ENCODE measurements at places on chromosomes 7 and 10.
A peak's percentile ranks its signal among the peaks of the same experiment; 100 is the strongest.

- DNase-seq, result no peak
These were observed 428.8 kb downstream of the KCNMA1 start for GRCh38 chr10:77208684-77209256.

DNA sequence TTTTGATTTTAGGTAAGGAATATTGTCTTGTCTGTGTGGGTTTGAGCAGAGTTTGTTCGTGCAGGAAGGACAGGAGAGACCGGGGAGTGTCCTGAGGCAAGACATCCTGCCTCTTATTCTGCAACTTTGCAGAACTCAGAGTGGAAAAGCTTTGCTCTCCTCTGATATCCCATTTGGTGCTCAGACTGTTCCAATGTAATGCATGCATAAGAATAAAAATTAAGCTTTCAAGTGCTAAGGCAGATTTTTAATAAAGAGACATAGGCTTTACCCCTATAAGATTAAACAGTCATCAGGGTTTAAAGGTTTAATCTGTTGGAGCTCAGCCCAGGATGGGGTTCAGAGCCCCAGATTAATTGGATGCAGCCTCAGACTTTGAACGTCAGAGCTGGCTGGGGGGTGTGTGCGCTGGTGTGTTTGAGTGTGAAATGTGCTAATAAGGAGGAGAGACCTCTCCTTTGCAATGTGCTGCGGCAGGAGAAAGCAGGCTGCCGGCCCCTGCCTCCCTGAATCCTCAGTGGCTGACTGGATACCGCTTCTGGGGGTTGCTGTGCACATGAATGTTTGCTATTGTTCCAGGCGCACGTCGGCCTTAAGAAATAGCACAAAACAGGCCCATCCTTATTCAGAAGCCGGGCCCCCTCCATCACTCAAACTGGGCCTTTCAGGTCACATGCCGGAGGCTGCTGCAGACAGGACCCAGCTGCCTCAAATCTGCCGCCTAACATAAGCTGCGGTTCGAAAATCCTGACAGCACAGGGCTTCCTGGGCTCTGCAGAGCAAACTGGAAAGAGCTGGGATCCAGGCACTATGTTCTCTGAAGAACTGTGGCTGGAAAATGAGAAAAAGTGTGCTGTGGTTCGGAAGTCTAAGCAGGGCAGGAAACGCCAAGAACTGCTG is 84.1 kb upstream of the PRR15 start:
- peak; percentile 78 for DNase-seq

DNA sequence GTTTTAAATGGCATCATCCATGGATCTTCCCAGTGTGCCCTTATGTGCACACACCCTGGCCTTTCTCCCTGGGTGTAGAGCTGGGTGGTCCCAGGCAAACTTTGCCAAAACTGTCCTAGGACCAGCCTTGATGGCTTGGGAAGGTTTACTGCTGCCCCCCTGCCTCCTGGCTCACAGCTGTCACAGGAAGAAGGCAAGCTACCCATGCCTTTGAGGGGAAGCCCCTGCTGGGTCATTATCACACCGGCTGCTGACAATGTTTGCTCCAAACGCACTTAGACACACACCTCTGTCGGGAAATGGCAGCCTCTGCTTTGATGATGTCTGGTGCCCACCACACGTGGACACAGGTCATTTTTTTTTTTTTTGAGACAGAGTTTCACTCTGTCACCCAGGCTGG is 25.2 kb upstream of the FIGNL1 start:
- DNase-seq, result no peak

DNA sequence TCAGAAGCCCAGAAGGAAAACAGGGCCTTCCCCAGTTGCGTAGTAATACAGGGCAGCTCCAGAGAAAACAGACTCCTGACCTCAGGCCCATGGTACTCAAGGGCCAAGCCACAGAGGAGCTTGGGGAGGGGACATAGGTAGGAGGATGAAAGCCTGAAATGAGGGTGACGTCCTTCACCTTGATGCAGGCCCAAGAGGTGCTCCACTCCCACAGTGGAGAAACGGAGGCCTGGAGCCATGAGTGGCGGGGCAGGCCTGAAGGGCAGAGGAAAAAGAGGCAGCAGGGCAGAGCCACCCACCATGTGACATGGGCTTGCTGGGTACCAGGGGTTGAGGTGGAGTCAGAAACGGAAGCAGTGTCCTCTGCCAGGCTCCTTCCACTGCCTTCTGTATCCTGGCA is 83.0 kb downstream of the C10orf105 start:
- DNase-seq, result no peak

DNA sequence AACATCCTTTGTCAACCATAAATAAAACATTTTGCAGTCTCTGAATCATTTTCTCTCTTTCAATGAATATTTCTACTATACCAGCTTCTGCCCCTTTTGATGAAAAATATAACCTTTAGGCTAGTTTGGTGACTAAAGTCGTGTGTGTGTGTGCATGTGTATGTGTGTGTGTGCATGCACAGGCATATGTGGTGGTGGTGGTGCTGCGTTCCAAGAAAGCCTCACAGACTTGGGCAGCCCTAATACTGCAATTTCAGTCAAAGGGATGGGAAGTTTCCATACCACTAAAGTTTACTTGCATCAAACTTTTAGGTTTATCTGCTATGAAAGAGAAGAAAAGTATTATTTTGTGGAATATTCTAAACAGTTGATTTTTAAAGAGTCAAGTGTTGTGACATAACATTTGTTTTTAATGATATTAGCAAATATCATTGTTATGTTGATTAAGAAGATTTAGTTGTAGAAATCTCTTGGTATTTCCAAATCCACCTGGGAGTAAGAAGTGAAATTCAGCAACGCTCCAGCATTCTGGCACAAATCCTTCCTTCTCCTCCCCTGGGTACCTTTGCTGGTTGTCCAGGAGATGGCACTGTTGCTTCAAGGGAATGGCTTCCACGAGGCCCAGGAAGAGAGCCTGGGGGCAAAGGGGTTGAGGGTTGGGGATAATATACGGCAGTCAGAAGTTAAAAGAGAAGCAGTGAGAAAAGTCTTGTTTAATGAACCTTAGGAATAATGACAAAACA is 41.5 kb downstream of the ASB4 start:
- peak; percentile 84 for DNase-seq

DNA sequence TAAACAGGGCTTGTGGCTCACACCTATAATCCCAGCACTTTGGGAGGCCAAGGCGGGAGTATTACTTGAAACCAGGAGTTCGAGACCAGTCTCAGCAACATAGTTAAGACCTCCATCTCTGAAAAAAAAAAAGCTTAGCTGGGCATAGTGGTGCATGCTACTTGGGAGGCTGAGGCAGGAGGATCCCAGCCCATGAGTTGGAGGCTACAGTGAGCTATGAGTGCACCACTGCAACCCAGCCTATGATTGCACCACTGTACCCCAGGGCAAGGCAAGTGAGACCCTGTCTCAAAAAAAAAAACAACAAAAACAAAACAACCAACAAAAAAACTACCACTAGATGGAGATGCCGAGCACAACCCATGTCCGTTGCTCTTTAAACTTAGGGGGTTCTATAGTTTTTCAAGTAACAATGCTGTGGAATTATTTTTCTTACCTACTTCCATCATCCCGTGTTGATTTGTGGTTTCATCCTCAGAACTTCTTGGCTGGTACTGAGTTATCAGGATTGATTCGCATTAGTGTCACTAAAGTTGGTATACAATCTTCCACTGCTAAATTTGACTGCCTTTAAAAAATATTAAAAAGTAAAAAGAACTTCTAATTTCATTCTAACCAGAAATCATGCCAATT is 12.2 kb upstream of the REPIN1 start:
- peak; percentile 66 for DNase-seq

GRCh38 chr10:121069061-121069850 is 218.1 kb downstream of the WDR11 start:
- no peak for DNase-seq

- DNase-seq, result no peak
These were observed 11.8 kb upstream of the GPNMB start for GRCh38 chr7:23234569-23235296.

- no peak for DNase-seq
These were observed 67.4 kb downstream of the HTR7 start for GRCh38 chr10:90790422-90790821.

DNA sequence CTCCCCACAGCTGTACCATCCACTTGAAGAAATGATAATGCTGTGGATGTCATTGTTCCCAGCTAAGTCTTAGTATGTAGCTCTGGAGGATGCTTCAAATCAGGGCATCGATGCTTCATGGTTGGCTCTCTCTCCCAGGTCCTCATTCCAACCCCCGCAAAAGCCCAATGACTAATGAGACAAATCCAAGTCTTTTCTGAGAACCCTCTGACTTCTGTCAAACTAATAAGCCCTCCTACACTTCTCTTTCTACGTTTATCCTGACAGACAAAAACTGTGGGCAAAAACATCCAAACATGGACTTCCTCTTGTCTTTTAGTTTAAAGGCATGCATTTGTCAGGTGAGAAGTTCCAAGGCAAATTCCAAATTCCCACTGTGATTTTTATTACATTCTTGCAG is 260.4 kb upstream of the TAC1 start:
- no peak for DNase-seq

- peak; percentile 9 for DNase-seq
These were observed 32.4 kb upstream of the ZNF273 start for GRCh38 chr7:64870656-64871055.

DNA sequence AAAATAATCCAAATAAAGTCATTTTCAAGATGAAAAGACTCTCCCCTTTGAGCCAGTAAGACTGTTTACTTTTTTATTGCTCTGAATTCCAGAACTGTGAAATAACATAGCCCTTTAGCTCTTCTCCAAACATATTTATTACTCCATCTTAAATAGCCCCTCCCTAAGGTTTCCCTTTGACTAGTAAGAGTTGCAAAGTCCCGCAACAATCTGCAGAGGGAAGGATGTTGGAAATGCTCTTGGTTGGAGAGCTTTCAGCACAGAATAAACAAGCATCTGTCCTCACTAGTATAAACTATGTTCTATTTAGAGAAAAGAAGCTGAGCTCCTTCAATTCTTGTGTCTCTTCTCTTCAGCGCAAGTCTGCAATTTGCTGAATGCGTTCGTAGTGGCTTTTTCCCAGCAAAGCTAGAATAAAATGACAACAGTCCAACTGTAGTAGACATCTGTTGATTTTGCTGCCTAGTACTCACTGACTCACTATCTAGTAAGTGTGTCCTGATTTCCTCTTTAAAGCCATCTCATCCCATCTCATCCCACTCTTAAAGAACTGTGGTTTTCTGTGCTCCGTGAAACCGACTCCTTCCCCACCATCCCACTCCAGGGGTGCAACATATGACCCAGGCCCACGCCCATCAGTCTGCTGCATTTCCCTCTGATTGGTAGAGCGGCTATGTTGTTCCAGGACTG is 104.0 kb downstream of the FAM107B start:
- DNase-seq, result no peak

GRCh38 chr10:118430190-118430589 is 88.1 kb upstream of the FAM204A start:
- no peak for DNase-seq

DNA sequence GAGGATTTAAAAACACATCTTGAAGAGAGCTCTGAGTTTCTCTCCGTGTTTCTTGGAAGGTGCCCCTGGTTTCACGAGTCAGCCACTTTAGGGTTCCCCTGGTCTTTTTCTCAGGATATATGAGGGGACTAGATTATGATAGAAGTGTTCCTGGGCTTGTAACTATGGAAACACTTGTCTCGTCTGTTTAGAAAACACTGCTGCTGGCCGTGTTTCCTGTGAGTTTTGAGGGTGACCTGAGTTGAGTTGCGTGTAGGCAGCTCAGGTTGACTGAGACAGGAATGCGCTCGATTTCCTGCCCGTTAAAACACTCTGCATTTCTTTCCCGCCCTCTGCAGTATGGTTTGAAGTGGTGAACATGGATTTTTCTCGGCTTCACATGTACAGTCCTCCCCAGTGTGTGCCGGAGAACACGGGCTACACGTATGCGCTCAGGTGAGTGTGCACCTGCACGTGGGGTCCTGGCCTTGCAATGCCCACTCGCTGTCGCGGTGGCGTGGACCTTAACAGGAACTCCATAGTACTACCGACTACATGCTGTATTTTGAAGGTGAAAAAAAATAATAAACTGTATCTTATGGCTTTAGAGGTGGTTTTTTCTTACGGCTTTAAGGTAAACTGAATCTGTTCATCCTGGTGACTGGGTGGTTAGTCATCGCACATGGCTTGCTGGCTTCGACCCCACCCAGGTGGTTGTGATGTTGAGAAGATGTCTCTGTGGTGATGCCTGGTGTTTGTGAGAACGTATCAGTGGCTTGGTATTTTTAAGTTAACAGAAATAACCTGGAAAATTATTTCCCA is at the start of gene SUN1:
Gene SUN1 (plus strand): TSS at position 310 of the 801 bp plus-strand sequence. CDS start 49 bp downstream, at position 359.
- DNase-seq, result no peak

DNA sequence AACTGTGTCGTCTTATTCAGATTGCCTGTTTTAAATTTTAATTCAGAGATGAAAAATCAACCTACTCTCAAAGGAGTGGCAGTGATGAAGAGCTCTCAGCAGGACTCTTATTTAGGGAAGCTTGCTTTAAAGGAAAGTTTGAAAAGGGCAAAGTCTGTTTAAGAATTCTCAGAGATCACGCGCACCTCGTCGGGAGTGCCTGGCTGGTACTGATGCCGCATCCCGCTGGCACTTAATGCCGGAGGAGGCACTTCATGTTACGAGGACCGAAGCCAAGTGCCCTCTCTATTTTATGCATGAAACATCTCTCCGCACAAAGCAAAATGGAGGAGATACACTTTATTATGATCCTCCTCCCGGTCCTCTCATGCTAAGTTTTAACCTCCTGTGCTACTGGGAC is 71.1 kb upstream of the INSYN2A start:
- DNase-seq, result no peak

DNA sequence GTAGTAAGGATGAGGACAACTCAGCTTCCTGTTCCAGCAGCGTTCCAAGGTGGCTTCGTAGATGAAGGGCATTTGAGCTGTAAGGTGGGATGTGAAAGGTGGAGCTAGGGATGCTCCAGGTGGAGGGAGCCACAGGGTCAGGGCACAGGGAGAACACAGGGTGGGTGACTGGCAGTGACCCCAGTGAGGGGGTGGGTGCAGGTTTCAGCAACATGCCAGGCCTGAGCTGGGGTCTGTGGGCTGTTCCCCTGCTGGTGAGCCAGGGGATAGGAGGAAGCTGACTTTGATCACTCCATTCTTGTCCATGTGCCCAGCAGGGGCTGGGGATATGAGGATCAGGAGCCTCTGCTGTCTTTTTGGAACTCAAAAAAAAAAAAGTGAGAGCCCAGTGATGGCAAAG is 33.2 kb downstream of the CDH23 start:
- DNase-seq, result peak; percentile 23

- no peak for DNase-seq
These were observed 104.0 kb downstream of the PKD1L1 start for GRCh38 chr7:47844311-47844710.

Data from D341Med (cell line).